Stimulated activated CD4-positive, alpha-beta T cell treated with anti-CD3 and anti-CD28 coated beads, Interleukin-4, amount 100 ng/mL, for 48 hours (primary cell): ENCODE measurements at places on chromosomes 12 and 14.

- DNase-seq = no peak
These were observed 164.5 kb downstream of the SLC38A4 start for GRCh38 chr12:46661110-46661845.

GRCh38 chr12:87660987-87661774 is 368.0 kb downstream of the C12orf50 start:
- no peak for DNase-seq

GRCh38 chr12:10291030-10291429 is 16.6 kb upstream of the KLRD1 start:
- no peak for DNase-seq

- no peak for DNase-seq
These were observed 34.0 kb upstream of the CAPRIN2 start for GRCh38 chr12:30788754-30789153.

DNA sequence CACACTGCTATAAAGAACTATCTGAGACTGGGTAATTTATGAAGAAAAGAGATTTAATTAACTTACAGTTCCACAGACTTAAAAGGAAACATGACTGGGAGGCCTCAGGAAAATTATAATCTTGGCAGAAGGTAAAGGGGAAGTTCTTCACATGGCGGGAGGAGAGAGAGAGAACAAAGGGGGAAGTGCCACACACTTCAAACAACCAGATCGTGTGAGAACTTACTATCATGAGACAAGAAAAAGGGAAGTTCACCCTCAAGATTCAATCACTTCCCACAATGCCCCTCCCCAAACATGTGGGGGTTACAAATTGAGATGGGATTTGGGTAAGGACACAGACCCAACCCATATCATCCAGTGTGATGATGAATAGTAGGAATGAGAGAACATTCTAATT is 366.5 kb downstream of the LRFN5 start:
- DNase-seq = no peak

DNA sequence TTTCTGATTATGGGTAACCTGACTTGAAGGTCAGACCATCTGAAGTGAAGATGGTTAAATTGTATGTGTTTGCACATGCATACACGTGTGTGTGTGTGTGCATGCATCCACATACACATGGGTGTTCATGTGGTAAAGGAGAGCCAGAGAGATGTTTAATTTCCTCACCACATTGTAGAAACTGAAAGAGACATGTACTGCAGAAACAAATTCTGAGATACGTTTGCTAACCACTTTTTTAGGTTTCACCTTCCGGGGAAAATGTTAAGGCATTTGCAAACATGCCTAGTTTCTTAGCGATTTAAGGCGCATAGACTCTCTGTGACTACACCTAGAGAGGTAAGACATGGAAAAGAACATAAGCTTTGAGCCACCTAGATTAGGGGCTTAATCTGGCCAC is 362.9 kb downstream of the RAD51B start:
- DNase-seq = no peak

DNA sequence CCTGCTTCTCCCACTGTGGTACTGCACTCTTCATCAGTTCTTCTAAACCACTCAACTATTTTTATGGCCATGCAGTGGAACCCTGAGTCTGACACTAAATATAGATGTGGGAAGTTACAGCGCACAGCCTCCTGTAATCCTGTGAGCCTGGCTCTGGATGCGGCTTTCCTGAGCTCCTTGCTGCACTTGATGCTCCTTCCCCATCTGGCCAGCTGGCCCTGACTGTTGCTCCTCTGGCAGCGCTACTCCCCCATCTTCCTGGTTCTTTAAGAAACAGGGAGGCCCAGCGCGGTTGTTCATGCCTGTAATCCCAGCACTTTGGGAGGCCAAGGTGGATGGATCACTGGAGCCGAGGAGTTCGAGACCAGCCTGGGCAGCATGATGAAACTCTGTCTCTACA is 24.6 kb downstream of the IQSEC3 start:
- DNase-seq = no peak

- DNase-seq = no peak
These were observed 52.9 kb downstream of the SPTB start for GRCh38 chr14:64826845-64827244.
